ENCODE measurements at places on chromosomes 12 and 14.

DNA sequence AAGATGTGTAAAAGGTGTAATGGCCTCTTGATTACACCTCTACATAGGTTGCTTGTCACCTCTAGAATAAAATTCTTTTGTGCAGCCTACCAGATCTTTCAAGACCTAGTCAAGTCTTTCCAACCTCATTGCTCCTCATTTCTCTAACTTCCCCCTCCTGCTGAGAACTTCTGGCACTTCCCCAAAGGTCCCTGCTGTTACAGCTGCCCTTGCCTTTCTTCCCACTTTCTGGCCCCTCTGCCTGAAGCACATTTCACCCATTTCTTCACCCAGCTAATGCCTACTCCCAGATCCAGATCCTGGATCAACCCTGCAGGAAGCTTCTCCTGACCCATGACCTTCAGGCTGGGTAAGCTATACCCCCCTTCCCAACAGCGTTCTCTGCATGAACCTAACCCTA, 1.5 kb downstream of the TSHR start:
- no peak for DNase-seq

DNA sequence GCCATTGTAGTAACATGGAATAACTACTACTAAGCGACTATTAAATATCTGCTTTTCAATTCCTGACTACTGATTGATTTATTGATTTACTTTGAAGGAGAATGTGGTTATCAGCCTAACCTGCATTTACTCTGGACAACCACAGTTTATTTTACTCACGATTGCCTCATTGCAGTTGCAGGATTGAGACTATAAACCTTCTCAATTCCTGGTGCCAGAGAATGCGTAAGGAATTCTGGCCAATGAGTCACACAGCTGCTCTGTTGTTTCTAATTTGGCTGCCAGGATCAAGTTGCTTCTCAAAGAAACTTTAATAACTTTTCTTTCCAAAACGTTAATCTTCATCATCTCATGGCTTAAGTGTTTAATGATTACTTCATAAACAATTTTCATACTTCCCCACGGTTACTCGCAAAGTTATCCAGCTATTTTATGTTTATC, 13.1 kb upstream of the TMTC1 start:
- DNase-seq: no peak

- DNase-seq: no peak
Measured at GRCh38 chr14:69910871-69911270, 31.7 kb downstream of the SMOC1 start.

GRCh38 chr14:35438910-35439713, 34.6 kb upstream of the NFKBIA start:
- DNase-seq: no peak

DNA sequence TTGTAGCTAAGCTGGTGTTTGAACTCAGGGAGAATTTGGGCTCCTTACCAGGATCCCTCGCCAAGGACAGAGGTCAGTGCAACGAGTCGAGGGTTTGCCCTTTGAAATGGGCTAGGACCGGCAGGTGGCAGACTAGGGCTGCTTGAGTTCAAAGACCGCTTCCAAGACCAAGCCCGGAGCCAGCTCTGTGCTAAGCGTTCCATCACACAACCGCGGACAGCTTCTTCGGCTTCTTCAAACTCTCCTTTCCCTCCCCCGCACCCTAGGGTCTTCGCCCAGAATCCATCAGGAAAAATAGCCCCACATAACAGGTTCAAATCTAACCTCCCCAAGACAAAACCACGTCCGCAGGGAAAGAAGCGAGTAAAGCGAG, 705 bp upstream of the FLVCR2 start:
- peak; percentile 73 for DNase-seq

DNA sequence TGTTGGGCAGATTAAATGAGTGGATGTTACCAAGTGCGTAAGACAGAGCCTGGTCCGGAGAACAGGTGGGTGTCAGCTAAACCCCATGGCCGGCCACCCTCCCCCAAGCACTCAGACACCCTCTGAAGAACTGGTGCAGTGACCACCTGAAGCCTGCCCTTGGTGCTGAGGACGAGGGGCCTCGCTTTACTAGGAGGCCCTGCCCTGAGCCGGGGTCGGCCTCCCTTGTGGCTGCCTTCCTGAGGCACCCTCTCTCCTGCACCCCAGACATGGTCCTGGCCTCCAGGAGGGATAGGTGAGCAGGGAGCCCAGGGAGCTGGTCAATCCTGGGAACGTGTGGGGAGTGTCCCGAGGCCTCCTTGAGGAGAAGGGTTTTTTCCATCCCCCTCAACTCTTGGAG, 4.9 kb upstream of the KIF26A start:
- DNase-seq: no peak

DNA sequence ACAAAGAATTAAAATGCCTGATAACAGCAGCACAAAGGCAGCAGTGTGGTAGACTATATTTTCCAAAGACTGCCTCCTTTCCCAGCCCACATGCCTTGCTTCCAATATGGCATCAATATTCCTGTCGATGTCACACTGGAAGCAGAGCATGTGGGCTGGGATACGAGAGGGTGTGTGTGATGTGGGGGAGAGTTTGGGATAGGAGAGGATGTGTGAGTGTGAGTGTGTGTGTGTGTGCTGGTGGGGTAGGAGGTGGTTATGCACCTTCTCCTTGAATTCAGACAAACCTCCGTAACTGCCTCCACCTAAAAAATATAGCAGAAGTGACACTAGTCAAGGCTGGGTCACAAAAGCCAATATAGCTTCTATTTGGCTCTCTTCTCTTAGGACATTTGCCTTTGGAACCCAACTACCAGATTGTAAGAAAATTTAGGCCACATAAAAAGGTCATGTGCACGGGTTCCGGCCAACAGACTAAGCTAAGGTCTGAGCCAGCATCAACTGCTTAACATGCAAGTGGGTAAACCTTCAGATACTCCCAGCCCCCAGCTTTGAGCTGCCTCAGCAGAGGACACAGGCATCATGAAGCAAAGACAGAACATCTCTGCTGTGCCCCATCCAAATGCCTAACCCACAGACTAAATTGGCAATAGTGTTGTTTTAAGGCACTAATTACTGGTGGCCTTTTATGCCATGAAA, 29.5 kb downstream of the SPPL3 start:
- DNase-seq: no peak

DNA sequence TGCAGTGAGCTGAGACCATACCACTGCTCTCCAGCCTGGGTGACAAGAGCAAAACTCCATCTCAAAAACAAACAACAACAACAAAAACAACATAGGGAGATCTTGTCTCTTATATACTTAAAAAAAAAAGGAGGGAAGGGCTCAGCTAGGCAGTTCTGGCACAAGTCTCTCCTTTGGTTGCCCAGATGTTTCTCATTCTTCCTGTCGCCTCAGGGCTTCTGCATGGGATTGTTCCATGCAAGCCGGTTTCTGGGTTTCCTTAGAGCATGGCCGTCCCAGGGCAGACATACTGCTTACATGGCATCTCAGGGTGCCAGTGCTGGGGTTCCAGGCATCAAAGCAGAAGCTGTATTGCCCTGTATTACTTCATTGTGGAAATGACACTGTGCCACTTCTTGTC, 5.2 kb upstream of the SLC8B1 start:
- no peak for DNase-seq

GRCh38 chr12:74286254-74286653, 251.4 kb upstream of the ATXN7L3B start:
- DNase-seq: no peak

GRCh38 chr14:75915045-75915444, 66.8 kb downstream of the TGFB3 start:
- no peak for DNase-seq

GRCh38 chr12:70330158-70330557, 35.9 kb upstream of the KCNMB4 start:
- DNase-seq: no peak

GRCh38 chr14:42222924-42223471, 616.3 kb downstream of the LRFN5 start:
- no peak for DNase-seq

GRCh38 chr12:98194591-98194990, 320.8 kb upstream of the TMPO start:
- no peak for DNase-seq

GRCh38 chr14:72759670-72760069, 134.2 kb downstream of the DPF3 start:
- DNase-seq: no peak

- DNase-seq: no peak
Measured at GRCh38 chr14:100838493-100839314, 12.8 kb downstream of the MEG3 start.

DNA sequence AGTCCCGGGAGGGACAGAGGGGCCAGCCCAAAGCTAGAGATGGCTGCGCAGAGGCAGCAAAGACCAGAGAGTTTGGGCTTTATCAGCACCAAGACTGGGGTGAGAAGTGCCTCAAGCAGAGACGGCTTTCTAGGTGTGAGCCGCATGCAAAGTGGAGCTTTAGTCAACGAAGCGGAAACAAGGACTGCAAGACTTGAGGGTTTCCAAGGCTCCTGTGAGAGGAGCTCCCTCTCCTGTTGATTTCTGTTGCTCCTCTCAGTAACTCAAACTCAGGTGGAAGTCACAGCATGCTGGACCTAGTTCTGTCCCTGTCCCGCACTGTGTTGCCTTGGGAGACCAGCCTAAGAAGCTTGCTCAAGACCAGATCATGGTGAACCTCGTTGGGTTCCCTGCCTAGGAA, 327.8 kb downstream of the MED13L start:
- DNase-seq: no peak

DNA sequence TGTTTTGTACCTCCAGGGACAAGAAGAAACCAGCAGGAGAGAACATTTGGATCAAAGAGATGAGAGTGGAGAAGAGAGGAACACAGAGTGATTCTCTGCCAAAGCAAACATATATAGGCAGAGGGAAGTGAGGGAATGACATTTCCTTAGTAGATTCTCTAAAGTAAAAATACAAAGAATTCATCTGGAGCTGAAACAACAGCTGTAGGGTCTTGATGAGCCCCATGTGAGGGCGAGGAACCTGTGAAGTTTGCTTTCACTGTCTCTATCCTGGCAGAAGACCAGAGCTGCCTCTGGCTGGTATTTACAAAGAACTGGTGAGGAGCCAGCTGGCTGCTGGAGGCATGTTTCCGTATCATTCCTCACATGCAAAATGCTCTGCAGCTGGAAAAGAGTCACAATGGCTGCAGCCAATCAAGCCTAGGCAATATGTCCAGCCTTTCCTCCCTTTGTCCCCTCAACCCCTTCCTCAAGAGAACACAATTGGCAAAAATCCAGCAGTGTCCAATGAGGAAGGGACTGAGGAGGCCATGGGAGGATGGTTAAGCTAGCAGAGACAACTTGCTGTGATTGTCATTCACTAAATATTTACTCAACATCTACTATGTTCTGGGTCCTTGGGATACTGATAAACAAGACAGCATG, 122.5 kb downstream of the PHLDA1 start:
- DNase-seq: no peak

GRCh38 chr14:64639340-64639821, 64.8 kb upstream of the PLEKHG3 start:
- no peak for DNase-seq

- no peak for DNase-seq
Measured at GRCh38 chr14:105517096-105517495, 9.3 kb upstream of the TMEM121 start.

- no peak for DNase-seq
Measured at GRCh38 chr12:85690146-85690545, 146.1 kb downstream of the RASSF9 start.

DNA sequence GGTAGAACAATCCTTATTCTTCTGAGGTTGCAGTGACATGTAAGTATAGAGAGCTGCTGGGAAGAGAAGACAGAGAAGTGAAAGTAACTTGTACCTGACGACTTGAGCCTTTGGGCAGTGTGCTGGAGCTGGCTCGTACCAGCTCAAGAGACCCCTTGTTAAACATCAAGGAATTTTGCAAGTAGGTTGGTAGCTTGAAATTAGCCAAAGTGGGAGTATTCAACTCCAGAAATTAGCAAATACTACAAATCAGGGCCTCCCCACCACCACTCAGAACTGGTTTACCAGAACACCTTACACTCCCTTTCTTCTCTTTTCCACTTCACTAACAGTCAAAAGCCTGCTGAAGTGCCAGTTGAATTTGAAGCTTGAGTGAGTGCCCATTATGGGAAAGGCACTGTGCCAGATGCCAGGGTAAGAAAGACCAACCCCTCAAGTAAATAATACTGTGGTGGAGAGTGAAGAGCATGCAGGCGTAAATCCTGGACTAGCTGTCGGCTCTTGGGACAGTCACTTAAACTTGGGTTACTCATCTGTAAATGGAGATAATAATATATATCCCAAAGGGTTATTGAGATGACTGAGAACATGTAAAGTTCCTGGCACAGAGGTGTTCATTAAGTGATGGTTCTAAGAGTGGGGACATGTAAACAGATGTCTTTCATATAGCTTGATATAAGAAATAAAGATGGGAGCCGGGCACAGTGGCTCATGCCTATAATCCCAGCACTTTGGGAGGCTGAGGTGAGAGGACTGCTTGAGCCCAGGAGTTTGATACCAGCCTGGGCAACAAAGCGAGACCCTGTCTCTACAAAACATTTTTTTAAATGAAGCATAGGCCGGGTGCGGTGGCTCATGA, 27.0 kb upstream of the EID3 start:
- no peak for DNase-seq

GRCh38 chr14:100741966-100742365, 15.3 kb downstream of the DLK1 start:
- no peak for DNase-seq

DNA sequence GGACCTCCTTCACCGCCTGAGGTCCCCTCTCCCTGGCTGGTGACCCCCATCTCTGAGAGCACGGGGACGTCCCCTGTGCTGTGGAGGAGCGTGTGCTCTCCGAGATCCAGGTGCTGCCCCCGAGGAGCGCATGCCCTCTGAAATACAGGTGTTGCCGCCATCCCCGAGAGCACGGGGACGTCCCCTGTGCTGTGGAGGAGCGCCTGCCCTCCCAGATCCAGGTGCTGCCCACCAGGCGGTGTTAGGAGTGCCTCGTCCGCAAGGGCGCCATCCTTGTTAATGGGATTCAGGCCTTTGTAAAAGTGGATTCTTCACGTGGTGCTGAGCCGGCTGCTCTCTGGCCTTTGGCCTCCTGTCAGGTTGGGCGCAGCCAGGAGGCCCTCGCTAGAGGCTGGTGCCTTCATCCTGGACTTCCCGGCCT, 10.1 kb downstream of the NOC4L start:
- DNase-seq: no peak

DNA sequence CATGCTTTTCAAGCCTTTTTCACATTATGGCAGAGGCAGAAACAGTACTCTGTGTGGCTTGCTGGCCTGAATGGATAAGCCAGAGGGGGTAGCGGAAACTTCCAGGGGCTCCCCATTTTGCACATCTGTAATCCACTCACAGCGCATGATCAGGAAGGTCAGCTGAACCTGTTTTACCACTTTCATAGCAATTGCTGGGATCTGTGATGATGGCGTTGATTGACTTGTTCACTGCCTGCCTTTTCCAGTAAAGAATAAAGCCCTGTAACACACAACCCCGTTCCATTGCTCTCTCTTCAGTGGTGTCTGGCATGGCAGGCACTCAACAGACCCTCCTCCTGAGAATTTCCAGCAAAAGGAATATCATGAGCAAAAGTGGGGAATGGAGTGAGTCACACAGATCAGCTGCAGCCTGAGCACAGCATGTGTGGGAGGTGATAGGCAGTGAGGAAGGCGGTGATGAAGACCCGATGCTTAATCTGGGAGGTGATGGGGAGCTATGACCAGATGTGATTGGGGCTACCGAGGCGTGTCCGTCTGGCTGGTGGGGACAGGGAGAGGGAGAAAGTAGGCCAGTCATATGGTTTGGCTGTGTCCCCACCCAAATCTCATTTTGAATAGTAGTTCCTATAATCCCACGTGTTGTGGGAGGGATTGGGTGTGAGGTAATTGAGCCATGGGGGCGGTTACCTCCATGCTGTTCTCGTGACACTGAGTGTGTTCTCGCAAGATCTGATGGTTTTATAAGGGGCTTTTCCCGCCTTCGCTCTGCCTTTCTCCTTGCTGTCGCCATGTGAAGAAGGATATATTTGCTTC, 44.7 kb upstream of the CHST11 start:
- DNase-seq: no peak

All from CD4-positive, alpha-beta T cell treated with Interleukin-12 subunit alpha and Interleukin-12 subunit beta, for 1 hour (primary cell).